ENCODE measurements at places on chromosomes 2 and 18. TPM values are rescaled to one million over a fixed set of nuclear protein-coding genes. Genes with fewer than 3 reads are reported as not detected.

DNA sequence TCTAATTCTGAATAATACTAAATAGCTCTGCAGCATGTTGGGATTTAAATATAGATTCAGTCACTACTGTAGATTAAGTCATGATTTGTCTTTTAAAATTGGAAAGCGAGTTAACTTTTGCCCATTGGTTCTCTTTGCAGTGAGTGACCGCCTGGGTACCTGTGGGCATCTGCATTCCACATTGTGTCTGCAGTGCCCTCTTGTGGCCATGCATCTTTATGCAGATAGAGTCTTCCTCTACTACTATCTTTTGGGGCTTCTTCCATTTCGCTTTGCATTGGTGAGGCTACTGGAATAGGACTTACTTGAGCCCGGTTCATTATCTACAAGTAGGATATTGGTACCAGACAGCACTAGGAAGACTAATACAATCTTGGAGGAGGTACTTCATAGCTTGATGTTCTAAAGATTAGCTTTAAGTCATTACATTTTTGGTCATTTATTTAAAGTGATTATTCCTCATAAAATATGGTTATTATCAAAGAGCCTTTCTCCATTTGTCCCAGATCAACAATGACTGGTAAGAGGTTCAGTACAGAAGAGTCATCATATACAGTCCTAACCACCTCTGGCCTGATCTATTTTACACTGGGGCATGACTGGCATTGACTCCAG, 203.0 kb downstream of the SOCS6 start:
- H3K27me3 ChIP-seq = no peaks in the 10 kb centered on the region
- H3K36me3 ChIP-seq = no peaks in the 10 kb centered on the region
- no peaks in the 10 kb centered on the region for H3K4me1 ChIP-seq

- H3K4me3 ChIP-seq = no peak overlapping the region
- H3K27ac ChIP-seq = no peak overlapping the region
- H3K27me3 ChIP-seq = no peaks in the 10 kb centered on the region
- H3K4me1 ChIP-seq = peaks cover 13% of the 10 kb centered on the region
- no peak for DNase-seq
- H3K36me3 ChIP-seq = no peaks in the 10 kb centered on the region
Observed at GRCh38 chr2:156538083-156538504, 101.9 kb downstream of the GPD2 start.

- H3K27ac ChIP-seq = peak overlapping the region; percentile 94
- peaks cover 44% of the 10 kb centered on the region for H3K4me1 ChIP-seq
- no peak for DNase-seq
- H3K36me3 ChIP-seq = no peaks in the 10 kb centered on the region
- no peaks in the 10 kb centered on the region for H3K27me3 ChIP-seq
Observed at GRCh38 chr2:39123436-39123999, 2.7 kb upstream of the SOS1 start.

DNA sequence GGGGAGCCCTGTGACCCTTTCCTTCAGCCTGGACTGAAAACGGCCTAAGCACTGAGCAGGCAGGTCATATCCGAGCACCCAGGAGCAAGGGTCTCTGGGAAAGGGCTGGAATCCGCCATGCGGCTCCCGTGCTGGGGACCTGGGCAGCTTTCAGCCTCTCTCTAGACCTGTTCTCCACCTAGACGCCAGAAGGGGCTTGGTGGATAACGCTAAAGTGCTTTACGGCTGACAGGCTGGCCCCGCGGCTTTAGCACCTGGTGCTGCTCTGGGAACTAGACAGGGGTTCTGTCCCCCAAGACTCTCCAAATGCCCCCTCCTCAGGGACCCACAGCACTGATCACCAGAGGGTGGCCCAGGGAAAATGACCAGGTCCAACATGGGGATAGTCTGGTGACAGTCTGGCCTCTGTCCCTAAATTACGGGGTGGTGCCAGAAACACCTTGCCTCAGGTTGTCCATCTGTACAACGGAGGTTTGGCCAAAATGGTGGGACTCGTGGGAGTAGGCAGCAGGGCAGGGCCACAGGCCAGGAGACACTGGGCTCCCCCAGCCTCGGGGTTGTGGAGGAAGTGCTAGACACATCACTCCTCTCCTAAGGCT, 13.0 kb downstream of the SDC1 start:
- H3K4me1 ChIP-seq = no peaks in the 10 kb centered on the region
- DNase-seq = no peak
- H3K27me3 ChIP-seq = no peaks in the 10 kb centered on the region

DNA sequence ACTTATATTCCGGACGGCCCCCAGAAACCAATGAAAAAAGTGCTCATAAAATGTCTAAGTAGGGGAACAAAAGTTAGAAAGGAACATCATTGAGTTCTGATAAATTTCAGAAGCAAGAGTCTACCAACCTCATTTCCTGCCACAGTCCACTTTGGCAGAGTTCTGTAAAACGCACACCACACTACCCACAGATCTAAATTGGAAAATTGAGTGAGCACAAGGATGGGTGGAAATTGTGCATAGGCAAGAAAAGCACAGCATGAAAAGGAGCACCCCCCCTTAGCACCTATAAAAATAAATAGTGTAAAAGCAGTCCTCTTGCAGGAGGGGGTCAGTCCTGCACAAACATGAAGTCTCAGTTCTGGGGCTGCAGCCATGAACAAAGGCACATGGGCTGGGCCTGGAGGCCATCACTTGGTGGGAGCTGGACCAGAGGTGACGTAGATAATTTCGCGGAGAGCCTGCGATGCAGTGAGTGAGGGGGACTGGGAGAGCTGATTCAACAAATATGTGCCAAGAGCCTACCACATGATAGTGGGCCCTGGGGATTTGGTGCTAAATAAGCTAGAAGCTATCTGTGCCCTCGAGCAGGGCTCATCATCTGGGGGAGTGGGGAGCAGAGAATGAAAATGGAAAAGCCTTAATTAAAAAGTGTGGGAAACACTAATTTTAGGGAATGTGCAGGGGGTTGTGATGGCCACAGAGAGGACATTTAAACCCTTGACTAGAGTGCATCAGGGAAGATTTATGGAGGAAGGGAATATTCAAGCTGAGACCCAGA, 48.9 kb upstream of the SPP2 start:
- H3K27ac ChIP-seq = no peak overlapping the region
- no peaks in the 10 kb centered on the region for H3K4me1 ChIP-seq
- no peaks in the 10 kb centered on the region for H3K27me3 ChIP-seq
- no peak overlapping the region for H3K4me3 ChIP-seq
- H3K36me3 ChIP-seq = no peaks in the 10 kb centered on the region

DNA sequence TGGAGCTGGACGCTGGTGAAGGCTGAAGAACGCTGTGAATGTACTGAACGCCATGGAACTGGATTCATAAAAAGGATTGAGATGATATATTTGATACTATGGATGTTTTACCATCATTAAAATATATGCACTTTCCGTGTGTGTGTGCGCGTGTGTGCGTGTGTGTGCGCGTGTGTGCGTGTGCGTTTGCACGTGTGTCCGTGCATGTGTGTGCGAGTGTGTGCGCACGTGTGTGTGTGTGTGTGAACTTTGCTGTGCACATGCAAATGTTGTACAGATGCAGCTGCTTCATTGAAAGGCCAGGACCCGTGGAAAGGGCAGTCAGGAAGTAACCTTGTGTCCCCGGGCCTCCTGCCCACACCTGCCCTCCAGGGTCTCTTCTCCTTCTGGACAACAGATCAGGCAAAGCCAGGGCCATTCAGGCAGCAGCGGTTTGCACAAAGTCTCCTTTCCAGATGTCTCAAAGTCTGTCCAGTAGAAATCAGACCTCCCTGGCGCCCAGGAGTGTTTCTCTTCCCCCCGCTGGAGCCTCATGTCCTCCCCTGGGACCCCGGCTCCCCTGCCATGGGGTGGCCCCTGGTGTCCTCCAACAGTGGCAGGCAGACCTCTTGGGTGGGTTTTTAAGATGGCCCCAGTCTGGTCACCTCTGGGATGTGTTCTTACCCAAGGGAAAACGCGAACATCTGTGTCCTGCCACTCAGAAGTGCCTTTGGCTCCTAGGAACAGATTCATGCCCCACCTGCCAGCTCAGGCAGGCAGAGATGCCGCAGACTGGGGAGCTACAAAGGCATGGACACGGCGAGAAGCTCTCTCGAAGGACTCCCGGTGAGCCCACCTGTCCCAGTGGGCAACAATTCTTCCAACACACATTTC, 86.1 kb upstream of the GPC1 start:
- no peaks in the 10 kb centered on the region for H3K27me3 ChIP-seq
- H3K4me3 ChIP-seq = no peak overlapping the region
- DNase-seq = no peak

GRCh38 chr18:80112624-80113248, 3.7 kb downstream of the ADNP2 start:
- H3K36me3 ChIP-seq = no peaks in the 10 kb centered on the region
- no peak overlapping the region for H3K27ac ChIP-seq
- no peaks in the 10 kb centered on the region for H3K27me3 ChIP-seq
- H3K4me1 ChIP-seq = peaks cover 13% of the 10 kb centered on the region
- DNase-seq = no peak

DNA sequence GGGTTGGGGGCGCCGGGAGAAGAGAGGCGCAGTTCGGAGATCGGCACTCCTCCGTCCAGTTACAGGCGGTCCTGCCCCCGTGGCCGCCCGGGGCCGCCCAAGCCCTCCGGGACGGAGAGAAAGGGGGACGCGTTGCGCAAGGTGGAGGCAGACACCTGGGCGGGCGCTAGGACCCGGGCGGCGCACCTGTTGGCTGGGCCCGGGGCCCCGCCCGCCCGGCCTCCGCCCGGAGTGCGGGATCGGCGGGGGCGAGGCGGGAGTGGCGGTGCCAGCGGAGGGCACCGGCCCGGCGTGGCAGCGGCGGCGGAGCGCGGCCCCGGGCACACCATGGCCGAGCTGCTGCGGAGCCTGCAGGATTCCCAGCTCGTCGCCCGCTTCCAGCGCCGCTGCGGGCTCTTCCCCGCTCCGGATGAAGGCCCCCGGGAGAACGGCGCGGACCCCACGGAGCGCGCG, at the start of gene SGPP2:
TSS of gene SGPP2 (plus strand) at position 268 of the 453 bp plus-strand sequence. CDS start at position 328, 60 bp downstream.
- H3K4me3 ChIP-seq = peak within 1 kb of the TSS; percentile 26
- H3K27me3 ChIP-seq = peaks cover 18% of the 10 kb centered on the region
- no peak for DNase-seq

DNA sequence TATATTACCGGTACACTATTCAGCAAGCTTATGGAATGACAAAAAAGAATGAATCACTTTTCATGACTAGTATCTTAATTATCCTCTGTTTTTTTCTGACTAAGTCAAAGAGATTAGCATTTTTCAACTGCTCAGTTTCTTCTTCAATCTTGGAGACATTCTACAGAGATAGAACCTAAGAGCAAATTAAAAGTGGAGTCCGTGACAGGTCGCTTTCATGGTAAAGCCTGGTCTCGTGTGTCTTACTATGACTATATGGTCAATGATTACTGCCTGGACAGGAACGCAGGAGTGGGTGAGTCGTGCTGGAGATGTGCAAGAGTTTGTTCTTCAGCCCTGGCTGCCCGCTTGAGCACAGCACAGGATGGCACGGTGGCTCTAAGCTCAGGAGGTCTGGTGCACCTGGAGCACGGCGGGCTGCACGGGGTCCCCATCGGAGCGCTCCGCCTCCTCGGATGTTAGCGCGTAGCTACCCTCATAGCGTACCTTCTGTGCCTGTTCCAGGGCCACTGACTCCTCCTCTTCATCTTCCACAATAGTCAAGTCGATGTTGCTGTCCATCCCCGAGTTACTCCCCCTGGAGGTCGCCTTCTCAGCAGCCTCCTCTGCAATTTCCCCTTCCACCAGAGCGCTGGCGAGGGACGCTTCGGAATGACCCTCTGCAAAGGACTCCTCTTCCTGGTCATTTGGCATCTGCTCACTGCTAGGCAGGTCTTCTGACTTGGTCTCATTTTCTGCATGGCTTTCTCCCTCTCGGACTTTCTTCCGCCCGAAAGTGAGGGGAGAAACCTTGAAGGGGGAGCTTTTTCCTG, 11.1 kb downstream of the CAVIN2 start:
- DNase-seq = no peak
- H3K27ac ChIP-seq = peak overlapping the region; percentile 49
- H3K27me3 ChIP-seq = no peaks in the 10 kb centered on the region
- H3K36me3 ChIP-seq = no peaks in the 10 kb centered on the region
- H3K4me3 ChIP-seq = no peak overlapping the region

GRCh38 chr2:28977176-28977875, 3.8 kb upstream of the TOGARAM2 start:
- H3K4me3 ChIP-seq = no peak overlapping the region
- H3K27me3 ChIP-seq = no peaks in the 10 kb centered on the region
- H3K27ac ChIP-seq = no peak overlapping the region

DNA sequence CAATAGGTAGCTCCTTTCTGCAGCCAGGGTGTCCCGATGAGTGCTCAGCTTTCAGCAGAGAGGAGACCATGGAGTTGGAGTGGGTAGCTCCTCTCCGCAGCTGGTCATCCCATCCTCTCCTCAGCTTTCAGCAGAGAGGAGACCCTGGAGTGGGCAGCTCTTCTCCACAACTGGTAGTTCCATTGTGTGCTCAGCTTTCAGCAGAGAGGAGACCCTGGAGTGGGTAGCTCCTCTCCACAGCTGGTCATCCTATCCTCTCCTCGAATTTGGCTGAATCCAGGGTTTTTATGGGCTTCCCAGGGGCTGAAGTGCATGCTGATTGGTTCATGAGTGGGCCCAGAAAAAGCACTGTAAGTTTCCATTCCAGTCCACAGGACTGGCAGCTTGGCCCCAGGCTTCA, 75.2 kb downstream of the NCOA1 start:
- H3K27ac ChIP-seq = no peak overlapping the region
- no peaks in the 10 kb centered on the region for H3K27me3 ChIP-seq
- DNase-seq = no peak

DNA sequence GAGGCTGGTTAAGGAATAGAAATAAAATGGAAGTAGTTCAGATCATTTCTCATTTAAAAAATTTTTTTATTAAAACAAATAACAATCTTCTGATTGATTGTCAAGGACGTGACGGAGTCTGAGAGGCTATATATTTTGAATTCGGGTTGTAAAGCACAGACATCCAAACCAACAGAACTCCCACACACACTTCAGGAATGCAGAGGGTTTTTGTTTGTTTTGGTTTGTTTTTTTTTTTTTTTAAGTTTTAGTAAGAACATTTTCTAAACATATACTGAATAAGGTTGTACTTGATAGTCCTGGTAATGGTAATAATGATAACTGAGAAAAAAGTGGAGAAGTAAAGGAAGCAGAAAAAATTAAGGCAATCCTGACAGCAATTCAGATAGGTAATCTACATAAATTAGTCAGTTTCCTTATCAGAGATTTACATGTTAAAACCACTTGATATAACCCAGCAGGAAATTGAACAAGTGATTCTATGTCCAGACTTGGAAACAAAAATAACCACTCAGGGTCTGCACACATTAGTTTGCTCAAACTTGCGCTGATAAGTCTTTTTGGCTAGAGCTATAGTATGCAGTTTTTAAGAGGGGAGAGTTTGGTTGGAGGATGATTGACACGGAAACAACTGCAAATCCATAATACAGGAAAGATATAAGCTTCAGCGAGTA, 51.5 kb upstream of the CTAGE1 start:
- H3K4me3 ChIP-seq = no peak overlapping the region
- DNase-seq = no peak

GRCh38 chr2:202494300-202495229, 118.4 kb downstream of the BMPR2 start:
- H3K4me1 ChIP-seq = peaks cover 9% of the 10 kb centered on the region
- H3K4me3 ChIP-seq = no peak overlapping the region
- no peaks in the 10 kb centered on the region for H3K27me3 ChIP-seq
- DNase-seq = no peak

GRCh38 chr2:128457006-128457604, 138.4 kb upstream of the HS6ST1 start:
- no peaks in the 10 kb centered on the region for H3K4me1 ChIP-seq
- H3K36me3 ChIP-seq = no peaks in the 10 kb centered on the region
- no peak for DNase-seq

The RGPD5 gene
- total RNA-seq = 41.5 TPM

The C2orf80 gene
- total RNA-seq = not detected

The PSMA8 gene
- total RNA-seq = not detected

The CTAGE1 gene
- total RNA-seq = not detected

The IL18R1 gene
- total RNA-seq = 0.36 TPM

The TCF7L1 gene
- 1.6 TPM for total RNA-seq

The CDH19 gene
- total RNA-seq = 1.0 TPM

The BIN1 gene
- total RNA-seq = 1,728 TPM

The GYPC gene
- 70.8 TPM for total RNA-seq

The DYNAP gene
- not detected for total RNA-seq

The KCNJ3 gene
- total RNA-seq = 0.09 TPM
